ENCODE measurements at places on chromosomes 12 and 14.

DNA sequence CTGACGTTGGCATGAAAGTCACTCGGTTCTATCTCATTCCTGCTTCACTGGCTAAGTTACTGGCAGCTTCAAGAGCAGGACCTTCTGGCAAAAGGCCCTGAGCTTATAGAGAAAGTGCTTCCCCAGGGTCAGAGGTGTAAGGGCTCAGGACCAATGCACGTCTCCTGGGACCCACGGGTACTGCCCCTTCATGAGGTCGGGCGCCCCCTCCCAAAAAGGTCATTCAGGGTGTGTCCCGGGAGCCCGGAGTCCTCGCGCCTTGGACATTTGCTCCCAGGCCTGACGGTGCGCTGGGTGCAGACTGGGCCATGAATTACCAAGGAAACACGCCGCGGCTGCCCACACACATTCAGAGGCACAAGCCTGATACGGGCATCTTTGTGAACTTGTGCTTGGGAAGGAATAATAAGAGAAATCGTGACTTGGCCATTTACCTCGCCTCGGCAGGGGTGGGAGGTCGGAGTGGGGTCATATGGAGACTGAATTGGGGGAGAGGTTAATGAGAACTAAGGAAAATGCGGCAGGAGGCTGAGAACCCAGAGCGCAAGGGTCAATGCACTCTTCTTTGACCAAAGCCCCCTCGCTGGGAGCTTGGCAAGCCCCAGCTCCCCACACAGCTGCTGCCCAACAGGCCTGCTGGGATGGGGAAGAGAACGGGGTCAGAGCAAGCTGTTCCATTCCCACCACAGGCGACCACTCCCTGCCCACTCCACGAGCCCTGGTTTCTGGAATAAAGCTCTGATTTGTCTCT is 15.7 kb upstream of the SLC6A12 start:
- no peak for DNase-seq

DNA sequence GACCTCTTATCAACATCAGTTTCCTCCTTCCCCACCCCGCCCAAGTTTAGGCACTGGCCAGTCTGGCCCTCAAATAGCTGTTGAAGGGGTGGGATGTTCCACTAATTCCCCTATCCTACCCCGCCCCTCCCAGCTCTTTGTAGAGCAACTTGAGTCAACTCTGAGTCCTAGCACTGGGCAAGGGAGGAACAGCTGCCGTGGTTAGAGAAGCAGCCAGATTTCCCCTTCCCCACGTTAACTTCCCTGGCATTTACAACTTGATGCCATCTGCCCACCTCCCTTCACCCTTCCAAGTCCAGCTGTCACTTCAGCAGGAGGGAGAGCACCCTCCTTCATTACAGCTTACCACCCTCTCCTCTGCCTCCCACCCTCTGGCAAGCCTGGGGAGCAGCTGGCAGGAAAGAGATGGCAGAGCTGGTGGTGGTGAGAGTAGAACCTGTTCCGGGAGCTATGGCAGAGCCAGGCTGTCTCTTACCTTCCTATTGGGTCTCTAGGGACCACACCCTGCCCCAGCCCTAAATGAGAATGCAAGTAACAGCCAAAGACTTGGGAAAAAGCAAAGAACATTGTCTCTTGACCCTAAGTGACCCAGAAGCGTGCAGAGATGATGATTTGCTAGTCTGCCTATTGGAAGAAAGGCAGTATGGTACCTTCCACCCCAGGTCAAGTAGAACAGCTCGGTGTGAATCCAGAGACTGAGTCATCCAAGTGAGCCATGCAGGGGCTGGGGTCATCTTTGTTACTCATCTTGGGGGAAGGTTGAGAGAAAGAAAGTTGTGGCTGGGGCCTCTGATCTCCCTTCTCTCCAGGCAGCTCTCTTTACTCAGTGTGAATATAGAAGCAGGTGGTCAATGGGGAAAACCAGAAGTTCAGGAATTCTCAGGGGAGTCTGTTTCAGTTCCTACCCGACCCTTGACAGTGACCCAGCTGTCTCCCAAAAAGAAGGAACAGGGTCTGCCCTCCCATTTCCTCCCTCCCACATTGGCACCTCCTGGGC is 1.5 kb downstream of the BLOC1S1 start:
- DNase-seq: no peak

DNA sequence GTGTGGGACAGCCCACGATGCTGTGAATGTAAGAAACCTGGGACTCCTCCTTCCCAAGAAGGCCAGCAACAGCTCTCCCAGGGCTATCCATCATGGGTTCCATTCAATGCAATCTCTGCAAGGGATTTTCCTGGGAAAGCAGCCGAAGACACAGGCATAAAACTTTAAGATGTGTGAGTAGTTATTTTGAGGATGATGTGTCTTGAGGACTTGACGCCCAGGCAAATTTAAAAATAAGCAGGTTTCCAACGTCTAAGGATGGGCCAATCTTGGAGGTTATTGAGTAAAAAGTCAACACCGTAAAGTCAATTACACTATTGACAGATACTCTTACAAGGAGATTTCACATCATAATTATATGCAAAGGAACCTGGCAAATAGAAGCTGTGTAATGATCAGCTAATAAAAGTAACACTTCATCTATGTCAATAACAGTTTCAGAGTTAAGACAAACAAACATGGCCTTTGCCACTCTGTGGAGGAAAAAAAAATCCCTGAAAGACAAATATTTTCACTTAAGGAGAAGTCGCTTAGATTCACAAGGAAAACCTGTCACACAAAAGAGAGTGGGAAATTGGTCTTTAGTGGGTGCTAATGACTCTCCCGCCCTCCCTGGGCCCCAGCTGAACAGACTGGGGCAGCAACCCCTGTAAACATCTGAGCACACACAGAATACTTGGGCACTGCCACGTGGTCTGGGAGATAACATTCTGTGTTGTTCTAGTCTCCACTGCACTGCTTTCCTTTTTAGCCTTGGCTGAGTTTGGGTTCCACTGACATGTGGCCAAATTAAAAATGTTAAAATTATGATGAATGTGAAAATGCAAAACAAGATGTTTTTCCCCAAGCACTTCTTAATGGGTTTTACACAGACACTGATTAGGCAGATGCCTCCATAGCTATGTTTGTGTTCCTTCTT is 240.9 kb downstream of the FOXN3 start:
- no peak for DNase-seq

DNA sequence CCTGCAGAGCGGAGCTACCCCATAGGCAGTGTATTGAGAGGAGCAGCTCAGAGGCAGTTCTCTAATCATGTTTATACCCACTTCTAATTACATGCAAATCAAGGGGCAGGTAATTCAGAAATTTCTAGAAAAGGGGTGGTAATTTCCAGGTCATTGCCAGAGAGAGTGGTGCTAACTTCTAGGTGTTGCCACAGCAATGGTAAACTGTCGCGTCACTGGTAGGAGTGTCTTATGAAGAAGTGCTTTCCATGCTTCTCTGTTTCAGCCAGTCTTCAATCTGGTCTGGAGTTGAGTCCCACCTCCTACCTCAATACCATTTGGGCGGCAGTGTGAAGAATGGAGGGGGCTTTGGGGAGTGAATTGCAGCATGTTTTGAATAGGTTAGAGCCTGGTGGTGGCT is 8.5 kb upstream of the AMN1 start:
- no peak for DNase-seq

Measured in fibroblast of skin of scalp (primary cell).